ENCODE measurements at places on chromosomes 3 and 15.

GRCh38 chr15:92620991-92621390 lies 34.6 kb downstream of the FAM174B start:
- no peak for DNase-seq

DNA sequence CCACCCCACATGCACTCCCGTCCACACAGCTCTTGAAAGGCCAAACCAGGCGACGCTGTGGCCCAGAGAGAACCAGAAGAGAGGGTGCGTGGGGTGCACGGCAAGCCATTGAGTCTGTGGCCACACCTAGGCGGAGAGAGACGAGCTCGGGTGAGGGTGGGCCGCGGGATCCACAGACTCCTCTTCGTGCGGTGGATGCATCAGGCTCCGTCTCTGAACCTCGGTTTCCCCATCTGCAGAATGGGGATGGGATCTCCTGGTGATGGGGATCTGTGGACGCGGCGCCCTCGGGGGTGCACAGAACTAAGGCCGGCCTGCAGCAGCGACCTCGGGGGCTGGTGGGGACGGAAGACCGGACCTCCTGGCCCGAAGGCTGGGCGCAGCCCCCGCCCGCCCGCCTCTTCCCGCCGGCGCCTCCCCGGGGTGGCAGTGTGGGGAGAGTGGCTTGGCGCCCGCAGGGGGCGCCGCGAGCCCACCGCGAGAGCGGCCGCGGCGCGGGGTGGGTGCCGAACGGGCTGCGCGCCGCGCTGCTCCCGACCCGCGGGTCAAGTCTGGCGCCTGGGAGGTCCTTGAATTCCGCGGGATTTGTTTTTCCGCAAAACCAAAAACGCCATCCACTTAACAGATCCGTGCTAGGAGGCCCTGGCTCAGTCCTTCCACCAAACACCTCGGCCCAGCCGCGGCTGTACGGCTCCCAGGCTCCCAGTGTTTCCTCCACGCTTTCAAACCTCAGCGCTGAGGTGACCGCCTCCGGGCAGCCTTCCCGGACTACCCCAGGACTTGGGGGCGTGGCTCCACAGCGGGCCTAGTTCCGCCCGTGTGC lies 13.2 kb upstream of the ADPGK start:
- DNase-seq: no peak

GRCh38 chr15:29162411-29162810 lies 107.2 kb downstream of the NSMCE3 start:
- no peak for DNase-seq

- no peak for DNase-seq
Measured at GRCh38 chr15:88258093-88258641, 1.6 kb upstream of the NTRK3 start.

DNA sequence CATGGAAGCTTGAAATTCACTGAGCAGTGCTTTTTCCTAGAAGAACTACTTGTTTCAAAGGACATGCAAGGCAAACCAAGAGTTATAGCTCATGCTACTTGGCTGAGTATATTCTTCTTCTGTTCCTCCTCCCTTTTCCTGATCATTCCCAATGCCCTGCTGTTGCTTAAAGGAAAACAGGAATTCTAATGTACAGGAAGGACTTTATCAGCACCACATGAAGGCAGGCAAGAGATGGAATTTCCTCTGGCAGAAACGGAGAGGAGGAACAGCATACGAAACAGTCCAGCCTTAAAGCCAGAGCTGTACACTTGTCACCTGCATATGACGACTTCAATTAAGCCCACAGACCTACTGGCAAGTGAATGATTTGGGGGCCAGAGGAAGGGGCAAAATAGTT lies 15.7 kb downstream of the MEIS2 start:
- DNase-seq: no peak

DNA sequence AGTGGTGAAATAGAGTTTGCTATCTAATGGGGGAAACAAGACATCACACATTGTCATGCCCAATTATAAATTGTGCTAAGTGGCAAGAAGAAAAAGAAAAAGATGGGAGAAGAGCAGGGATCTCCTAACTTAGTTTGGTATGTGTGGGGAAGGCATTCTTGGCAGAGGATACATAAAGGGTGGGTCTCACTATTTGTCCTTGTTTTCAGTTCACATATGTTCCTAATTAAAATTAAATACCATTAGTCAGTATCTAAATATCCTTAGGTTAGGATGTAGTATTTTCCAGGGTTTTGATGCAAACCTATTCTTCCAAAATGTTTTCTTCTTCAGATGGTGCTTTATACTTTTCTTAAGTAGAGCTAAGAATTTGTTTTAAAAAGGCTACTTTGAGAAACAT lies 173.7 kb downstream of the B3GALNT1 start:
- DNase-seq: no peak

- no peak for DNase-seq
Measured at GRCh38 chr3:67362686-67363085, 291.7 kb downstream of the SUCLG2 start.

DNA sequence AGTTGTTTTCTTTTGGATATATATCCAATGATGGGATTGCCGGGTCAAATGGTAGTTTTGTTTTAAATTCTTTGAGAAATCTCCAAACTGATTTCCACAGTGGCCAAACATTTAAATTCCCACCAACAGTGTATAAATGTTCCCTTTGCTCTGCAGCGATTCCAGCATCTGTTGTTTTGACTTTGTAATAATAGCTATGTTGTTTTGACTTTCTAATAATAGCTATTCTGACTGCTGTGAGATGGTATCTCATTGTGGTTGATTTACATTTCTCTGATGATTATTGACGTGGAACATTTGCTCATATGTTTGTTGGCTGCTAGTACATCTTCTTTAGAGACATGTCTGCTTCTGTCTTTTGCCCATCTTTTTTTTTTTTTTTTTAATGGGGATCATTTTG lies 332.2 kb upstream of the GBE1 start:
- no peak for DNase-seq

DNA sequence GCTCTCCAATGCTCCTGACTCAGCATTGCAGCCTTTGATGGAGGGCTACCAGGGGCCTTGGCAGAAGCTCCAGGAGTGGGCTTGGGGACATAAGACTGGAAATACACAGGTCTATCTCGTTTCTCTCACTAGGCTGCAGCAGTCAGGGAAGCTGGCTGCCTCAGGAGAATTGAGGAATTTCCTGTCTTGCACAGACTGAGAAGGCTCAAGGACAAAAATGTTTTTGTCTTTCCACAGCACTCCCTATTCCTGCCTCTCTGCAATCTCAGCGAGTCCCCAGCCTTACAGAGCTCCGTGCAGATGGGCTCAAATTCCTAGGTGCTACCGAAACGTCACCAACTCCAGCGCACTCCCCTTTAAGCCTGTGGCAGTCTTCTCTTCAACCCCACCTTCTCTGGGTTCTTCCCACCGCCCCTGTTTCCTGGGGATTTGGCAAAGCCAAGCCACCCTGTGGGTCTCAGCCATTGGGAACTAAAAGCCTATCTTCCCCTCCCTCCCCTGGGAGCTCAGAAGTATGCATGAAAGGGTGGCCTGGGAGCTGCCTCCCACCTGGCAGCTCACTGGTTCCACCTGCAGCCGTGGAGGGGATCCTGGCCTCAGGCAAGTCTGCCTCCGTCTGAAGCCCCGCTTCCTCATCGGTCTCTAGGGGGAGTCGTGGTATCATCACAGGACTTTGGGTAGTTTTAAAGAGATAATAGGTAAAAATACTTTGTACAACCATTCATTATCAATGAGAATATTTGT lies 322.6 kb upstream of the FRG2C start:
- DNase-seq: no peak

DNA sequence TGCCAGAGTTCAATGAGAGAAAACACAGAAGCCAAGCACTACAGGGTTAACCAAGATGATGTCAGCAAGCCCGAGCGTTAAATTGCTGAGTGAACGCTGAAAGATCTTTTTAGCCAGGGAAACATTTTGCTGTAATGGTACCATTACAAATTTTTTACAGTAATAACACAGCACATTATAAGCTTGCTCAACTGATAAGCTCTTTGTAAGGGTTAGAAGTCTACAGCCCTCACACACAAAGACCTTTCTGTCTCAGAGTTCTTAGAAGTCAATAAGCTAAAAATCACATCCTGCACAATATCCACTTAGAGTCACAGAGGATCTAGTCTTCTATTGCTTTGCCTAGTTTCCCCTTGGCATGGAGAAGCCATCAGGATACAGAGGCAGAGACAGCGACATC lies 29.9 kb downstream of the CHSY1 start:
- no peak for DNase-seq

GRCh38 chr3:89049119-89049518 lies 58.3 kb upstream of the EPHA3 start:
- DNase-seq: no peak

DNA sequence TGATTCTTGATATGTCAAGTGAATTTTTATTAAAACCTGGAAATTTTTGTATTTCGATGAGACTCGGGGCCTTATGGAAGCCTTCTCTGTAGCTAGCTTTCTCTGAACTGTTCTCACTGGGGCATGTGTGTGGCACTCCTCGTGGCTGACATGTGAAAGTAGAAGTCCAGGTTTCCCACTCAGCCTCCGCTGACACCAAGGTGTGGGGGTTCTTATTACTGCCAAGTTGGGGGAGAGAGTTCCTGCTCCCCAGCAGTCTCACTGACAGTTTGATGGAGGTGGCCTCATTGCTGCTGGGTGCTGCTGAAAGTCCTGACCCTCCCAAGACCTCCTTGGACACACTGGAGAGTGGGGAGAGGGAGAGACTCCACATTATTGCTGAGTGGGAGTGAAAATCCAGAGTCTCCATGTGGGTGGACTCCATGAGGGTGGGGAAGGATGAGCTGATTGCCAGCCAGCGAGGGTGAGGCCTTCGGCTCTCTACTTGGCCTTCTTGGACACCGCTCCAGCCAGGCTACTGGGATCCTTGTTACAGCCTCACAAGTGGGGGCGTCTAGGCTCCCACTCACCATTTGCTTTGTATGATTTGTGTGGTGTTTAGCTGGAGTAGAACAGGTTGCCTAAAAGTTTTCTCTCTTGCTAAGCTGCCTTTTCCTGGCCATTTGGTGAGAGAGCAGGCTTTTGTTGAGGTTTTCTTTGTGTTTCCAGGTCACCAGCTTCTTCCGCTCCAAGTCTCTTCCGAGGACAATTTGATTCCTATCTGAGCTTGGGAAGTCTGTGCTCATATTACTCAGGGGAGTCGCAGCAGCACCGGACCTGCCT lies 64.1 kb downstream of the LSM3 start:
- no peak for DNase-seq

- no peak for DNase-seq
Measured at GRCh38 chr3:27138005-27138404, 231.2 kb downstream of the NEK10 start.

GRCh38 chr3:161273589-161274218 lies 52.6 kb downstream of the NMD3 start:
- DNase-seq: no peak

- DNase-seq: no peak
Measured at GRCh38 chr3:14512281-14512941, 27.7 kb downstream of the GRIP2 start.

GRCh38 chr3:10122724-10123123 lies 7.2 kb downstream of the BRK1 start:
- no peak for DNase-seq

- no peak for DNase-seq
Measured at GRCh38 chr3:62686503-62687294, 188.5 kb downstream of the CADPS start.

GRCh38 chr15:33016405-33017024 lies 178.0 kb downstream of the FMN1 start:
- no peak for DNase-seq

- no peak for DNase-seq
Measured at GRCh38 chr3:3801494-3801841, 2.2 kb downstream of the LRRN1 start.

DNA sequence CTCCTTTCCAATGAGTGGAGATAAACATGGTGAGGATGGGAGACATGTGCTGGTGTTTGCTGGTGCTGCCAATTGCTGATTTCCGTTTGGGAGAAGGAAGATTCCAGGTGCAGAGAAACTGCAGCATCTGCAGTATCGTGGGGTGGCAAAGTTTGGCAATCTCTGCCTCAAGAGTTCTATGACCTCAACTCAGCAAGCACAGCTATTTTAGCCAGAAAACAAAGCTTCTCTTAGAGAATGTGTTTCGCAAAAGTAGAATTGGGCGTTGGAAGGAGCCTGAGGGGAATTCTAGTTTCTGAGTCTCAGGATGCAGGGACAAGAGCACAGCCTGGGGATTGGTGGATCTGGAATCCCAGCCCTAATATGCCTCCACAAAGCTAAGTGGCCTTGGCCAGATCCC lies 18.2 kb upstream of the SHC4 start:
- no peak for DNase-seq

GRCh38 chr15:52252781-52253180 lies 42.8 kb downstream of the MYO5C start:
- DNase-seq: no peak

DNA sequence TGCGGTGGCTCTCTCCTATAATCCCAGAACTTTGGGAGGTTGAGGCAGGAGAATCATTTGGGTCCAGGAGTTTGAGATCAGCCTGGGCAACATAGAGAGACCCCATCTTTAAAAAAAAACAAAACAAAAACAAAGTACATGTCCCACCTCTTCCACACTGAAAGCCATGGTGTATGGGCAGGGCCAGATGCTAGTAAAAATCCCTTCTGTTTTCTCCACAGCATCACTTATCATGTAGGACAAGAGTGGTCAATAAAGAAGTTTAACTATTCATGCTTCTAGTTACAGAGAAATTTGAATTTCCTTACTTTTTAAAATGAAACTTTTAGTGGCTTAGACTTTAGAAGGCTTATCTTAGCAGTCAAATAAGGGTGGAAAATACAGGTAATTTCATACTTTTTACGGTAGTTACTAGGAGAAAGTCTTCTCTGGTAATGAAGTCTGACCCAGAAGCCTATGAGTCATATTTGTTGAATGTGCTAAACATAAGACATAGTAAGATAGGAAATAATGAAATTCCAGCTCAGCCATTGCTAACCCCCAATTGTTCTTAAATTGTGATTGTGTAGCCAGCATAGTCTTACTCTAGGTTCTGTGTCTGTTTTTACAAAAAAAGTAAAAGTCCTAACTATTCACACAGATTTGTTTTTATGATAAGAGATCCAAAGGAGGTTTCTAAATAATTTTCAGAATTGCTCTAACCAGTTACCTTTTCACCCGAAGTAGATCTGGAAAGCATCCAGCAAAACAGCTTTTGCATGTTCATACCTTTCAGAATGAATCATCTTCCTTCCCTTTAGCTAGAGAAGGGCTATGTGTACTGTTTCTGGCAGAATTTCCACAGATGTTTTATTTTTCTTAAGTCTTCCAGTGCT lies 16.4 kb upstream of the ZNF609 start:
- DNase-seq: no peak

- DNase-seq: no peak
Measured at GRCh38 chr3:182793663-182794454, 555 bp downstream of the ATP11B start.

DNA sequence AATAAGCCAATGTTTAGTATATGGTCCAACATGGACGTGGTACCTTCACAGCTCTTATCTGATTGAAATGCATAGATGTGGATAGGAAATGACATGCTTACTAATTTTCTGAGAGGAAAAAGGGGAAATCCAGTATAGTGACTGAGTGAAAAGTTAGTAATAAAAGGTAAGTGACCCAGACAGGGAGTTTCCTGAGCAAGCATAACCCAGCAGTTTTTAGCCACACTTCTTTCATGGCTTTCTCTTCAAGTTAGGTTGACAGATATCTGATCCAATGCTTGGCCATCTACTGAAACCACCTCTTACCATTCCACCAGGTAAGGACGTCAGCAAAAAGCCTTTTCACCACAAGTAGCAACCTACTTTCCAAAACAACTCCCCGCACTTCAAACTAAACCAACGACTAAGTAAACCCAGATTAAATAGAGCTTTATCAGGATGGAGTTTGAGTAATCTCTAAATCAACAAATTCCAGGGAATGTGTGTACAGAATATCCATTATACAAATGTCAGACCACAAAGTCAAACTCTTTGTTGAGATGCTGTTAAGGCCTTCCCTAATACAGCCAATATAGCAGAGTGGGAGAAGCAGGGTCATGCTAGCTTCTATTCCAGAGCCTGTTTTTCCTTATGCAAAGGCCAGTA lies 329.7 kb downstream of the RORA start:
- no peak for DNase-seq

- no peak for DNase-seq
Measured at GRCh38 chr3:189909573-189909972, 211.1 kb downstream of the P3H2 start.
